ENCODE measurements at places on chromosomes 4 and X. TPM values are rescaled to one million over a fixed set of nuclear protein-coding genes. Genes with fewer than 3 reads are reported as not detected.

The SMIM10 gene
- 0.84 TPM for total RNA-seq

The MAP7D2 gene
- 0.56 TPM for total RNA-seq

The TIGD4 gene
- total RNA-seq = 0.08 TPM

The EGFL6 gene
- 4.4 TPM for total RNA-seq

The GYG2 gene
- total RNA-seq = 0.52 TPM

The GUCY1B1 gene
- total RNA-seq = 0.96 TPM
